ENCODE measurements at places on chromosomes 2 and 18.
A peak's percentile ranks its signal among the peaks of the same experiment; 100 is the strongest.

DNA sequence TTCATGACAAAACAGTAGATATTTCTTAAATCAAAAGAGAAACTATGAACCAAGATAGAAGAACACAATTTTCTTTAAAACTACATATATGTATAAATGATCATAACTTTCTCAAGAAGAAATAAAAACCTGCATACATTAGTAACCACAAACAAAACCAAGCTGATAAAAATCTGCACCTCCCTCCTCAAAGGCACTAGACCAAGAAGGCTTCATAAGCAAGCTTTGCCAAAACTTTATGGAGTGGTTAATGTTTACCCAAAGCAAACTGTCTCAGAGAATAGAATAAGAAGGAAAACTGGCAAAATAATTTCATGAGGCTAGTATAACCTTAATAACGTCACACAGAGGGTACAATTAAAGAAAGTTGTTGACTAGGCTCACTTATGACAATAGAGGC, 138.3 kb downstream of the ZBTB7C start:
- no peak for DNase-seq

DNA sequence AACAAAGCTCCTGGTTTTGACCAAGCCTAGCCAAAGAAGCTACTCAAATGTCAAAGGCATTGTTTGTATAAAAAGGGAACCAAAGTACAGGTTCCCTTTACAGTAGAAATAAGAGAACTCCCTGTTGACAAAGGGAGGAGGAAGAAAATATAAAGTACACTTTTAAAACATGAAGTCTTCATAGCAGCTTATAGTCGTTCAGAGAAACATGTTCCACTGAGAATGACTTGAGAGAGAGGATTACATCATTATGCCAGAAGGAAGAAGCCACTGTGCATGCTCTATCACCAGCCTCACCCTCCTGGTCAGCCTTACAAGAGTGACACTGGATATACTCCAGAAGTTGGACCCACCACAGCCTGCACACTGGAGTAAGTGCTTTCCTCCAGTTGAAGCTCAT, 2.5 kb upstream of the DHRS9 start:
- no peak for DNase-seq

DNA sequence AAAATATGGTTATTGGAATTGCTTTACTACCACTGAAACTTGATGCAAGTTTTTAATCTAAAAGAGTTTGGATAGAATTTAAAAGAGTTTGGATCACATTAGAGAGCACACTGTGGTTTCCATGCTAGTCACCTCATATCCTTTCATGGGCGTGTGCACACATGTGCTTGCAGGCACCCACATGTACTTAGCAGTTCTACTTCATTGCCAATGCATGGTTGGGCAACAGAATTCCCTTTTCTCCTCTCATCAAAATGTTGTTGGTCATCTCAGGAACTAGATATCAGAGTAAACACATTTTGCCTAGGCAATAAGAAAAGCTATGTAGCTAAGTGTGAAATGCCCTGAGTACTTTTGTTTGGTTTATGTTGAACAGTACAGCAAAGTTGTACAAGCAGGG, 254.1 kb upstream of the RASGRP3 start:
- no peak for DNase-seq

DNA sequence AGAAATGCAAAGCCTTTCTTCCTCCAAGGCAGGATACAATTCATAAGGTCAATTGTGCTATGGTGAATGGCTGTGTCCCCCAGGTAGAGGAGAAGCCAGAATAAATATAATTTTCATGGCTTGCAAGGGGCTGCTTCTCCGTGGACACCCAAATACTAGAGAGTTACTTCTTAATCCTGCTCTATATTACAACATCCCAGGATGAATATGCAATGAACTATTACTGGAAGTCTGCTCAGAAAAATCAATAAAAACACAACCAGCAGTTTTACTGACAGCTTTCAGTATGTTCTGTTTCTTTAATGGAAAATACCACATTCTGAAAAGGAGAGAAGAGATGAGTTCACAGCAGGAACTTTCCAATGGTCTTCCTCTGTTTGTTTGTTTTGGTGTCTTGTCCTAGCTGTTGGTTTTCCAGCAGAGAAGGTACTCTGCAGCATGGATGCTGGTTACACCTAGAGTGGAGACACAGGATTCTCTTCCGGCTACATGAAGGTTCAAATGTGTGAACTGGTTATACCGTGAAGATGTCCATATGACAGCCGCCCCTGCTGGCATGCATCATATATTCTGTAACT, 213.0 kb downstream of the PID1 start:
- DNase-seq = no peak

DNA sequence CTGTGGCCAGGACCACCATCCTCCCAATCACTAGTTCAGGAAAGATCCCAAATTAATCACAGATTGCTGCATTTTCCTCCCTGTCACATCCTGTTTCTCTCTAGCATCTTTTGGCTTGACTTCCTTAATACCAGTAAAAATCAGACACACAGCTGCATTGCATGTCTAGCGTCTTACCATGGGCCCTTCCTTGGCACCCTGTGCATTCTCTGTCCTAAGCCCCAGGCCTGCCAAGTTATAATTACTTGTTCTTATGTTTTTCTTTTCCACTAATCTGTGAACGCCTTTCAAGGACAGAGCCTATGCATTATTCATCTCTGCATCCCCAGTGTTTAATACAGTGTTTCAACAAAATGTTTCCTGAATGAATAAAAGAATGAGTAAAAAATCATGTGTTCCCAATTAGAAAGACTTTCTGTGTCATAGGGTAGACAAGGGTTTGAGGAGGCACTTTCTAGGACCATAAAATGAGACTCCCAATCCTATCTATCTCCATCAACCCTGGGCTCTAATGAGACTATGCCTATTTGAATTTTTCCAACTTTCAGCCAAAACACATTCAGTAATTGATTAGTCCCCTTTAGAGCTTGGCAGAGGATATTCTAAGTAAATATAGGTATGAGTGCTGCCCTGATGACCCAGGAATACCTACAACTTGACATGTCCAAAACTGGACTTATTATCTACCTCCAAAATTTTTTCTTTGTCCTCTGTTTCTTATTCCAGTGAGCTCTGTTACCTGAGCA, 10.3 kb upstream of the NT5C1B start:
- no peak for DNase-seq

DNA sequence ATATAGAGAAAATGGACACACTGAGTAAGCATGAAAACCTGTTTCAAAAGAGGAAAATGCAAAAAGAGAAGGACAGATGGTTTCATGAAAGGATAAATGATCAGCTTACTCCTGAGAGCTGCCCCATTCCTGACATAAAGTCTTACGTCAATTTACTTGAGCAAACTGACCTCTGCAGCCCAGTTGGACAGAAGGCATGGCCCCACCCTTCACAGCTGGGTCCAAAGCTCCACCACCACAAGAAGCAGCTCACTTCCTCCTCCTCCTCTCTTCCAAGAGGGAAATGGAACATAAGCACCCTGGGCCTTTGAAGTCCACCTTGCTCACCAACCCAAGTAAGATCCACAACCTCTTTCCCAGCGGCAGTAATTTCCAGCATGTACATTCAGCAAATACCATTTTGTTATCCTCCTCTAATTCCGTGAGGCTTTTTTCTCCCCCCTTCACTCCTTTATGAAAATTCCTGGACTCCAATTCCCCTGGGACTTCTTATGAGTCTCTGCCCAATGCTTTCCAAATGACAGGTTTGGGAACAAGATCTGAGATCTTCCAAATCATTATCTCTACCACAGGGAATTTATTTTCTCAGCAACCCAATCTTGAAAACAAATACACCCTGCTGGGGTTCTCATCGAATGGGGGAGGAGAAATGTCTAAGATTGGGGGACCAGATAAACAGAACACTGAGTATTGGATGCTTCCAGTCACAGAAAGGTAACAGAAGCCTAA, 10.1 kb downstream of the COL4A4 start:
- DNase-seq = no peak

GRCh38 chr2:104812286-104812685, 41.6 kb upstream of the POU3F3 start:
- DNase-seq = no peak

DNA sequence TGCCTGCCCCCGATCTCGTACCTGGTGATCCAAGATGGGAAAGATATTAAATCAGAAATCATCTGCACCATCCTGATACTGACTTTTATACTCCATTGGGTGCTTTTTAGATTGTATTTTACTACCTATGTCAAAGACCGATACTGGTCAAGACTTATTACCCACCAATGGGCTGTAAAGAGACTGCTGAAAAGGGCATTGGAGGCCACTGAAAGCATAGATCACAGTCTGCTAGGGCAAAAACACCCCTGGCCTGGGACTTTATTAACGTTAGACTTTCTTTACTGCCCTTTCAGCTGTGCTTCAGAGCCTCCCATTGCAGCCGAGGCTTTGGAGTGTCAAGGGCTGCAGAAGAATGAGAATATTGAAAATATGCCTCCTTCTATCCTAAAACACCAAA, 472.8 kb upstream of the DDX18 start:
- DNase-seq = no peak

GRCh38 chr2:43609290-43609918, 13.6 kb upstream of the THADA start:
- DNase-seq = peak; percentile 10

Data from DMS153 (cell line).